ENCODE measurements at places on chromosomes 2 and 18. TPM values are rescaled to one million over a fixed set of nuclear protein-coding genes. Genes with fewer than 3 reads are reported as not detected.

- peaks cover 4% of the 10 kb centered on the region for H3K4me1 ChIP-seq
- H3K27ac ChIP-seq: no peak overlapping the region
- no peak overlapping the region for H3K4me3 ChIP-seq
- H3K36me3 ChIP-seq: no peaks in the 10 kb centered on the region
- no peak for DNase-seq
These were observed 22.2 kb downstream of the KCNG2 start for GRCh38 chr18:79819968-79820351.

GRCh38 chr2:239677453-239678185 lies 276.8 kb upstream of the HDAC4 start:
- H3K27me3 ChIP-seq: peaks cover 3% of the 10 kb centered on the region
- H3K27ac ChIP-seq: no peak overlapping the region
- no peak for DNase-seq
- no peak overlapping the region for H3K4me3 ChIP-seq
- H3K36me3 ChIP-seq: no peaks in the 10 kb centered on the region

DNA sequence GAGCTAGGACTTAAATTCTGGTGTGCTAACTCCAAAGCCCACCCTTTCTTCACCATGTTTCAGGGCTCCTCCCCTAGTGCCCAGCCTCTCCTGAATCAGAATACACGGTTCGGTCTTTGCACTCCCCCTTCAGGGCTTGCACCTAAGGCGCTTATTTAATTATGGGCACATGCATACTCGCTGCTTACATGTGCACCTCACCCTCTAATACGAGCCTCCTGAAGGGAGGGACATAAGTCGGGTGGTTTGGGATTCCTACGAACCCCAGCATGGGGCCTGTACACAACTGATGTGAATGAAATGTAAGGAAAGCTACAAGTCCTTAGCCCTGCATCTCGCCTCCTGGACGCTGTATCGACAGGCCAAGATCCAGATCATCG lies 435 bp downstream of the IFT172 start:
- H3K4me3 ChIP-seq: peak overlapping the region; percentile 87
- DNase-seq: peak; percentile 23
- H3K27me3 ChIP-seq: peaks cover 10% of the 10 kb centered on the region

DNA sequence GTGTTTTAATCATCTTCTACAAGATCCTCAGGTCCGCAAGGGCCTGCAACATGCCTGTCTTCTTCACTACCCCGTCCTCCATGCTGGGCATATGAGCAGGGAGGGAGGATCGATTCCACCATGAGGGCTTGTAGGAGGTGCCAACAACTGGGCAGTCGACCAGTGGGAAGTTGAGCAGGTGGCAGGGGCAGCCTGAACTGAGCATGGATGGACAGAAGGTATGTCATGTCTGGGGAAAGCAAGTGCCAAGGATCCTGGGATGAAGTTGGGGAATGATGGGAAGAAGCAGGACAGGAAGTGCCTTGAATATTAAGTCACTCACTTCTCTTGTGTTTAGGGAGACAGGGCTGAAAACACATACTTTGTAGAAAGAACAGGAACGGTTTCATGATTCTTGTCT lies 44.7 kb downstream of the CTIF start:
- no peaks in the 10 kb centered on the region for H3K27me3 ChIP-seq
- no peak overlapping the region for H3K4me3 ChIP-seq
- no peaks in the 10 kb centered on the region for H3K4me1 ChIP-seq
- no peak overlapping the region for H3K27ac ChIP-seq

DNA sequence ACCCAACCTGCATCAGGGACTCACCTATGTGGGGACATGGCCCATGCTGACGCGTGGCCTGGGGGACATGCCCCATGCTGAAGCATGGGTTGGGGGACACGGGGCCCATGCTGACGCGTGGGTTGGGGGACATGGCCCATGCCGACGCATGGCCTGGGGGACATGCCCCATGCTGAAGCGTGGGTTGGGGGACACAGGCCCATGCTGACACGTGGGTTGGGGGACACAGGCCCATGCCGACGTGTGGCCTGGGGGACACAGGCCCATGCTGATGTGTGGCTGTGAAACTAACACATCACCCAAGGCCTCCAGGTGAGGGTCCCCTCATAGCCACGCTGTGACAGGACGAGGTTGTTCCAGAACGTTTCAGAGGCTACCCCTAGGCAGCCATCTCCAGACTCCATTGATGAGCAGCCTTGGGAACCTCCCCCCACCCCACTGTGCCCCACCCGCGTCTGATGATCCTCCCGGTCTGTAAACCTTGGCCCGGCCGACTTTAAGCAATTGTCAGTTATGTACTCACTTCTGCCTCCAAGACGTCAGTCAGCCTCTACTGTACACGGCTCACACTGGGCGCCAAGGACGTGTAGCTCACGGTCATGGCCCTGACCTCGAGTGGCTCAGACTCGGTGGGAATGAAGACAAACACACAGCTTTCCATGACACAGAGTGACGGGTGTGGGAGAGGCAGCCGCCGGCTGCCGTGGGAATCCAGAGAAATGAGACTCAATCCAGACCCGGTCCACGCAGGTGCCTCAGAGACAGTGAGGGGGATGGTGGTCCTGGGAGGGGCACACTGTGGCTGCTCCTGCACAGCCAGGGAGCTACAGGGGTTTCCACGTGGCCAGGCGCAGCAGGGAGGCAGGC lies 50.2 kb upstream of the SLC66A3 start:
- DNase-seq: no peak
- peaks cover 9% of the 10 kb centered on the region for H3K4me1 ChIP-seq
- H3K36me3 ChIP-seq: no peaks in the 10 kb centered on the region
- H3K27me3 ChIP-seq: no peaks in the 10 kb centered on the region
- no peak overlapping the region for H3K4me3 ChIP-seq

The DUSP19 gene
- total RNA-seq: 2.3 TPM

The PROKR1 gene
- not detected for total RNA-seq

The CD302 gene
- total RNA-seq: 0.74 TPM

The SLC25A52 gene
- not detected for total RNA-seq

The EVA1A gene
- not detected for total RNA-seq

The IL18R1 gene
- total RNA-seq: 15.8 TPM

The POTEJ gene
- not detected for total RNA-seq

All from activated CD8-positive, alpha-beta T cell treated with anti-CD3 and anti-CD28 coated beads for 36 hours (primary cell).